Bone marrow (tissue), 2 donors: ENCODE measurements at places on chromosomes 4 and X.

DNA sequence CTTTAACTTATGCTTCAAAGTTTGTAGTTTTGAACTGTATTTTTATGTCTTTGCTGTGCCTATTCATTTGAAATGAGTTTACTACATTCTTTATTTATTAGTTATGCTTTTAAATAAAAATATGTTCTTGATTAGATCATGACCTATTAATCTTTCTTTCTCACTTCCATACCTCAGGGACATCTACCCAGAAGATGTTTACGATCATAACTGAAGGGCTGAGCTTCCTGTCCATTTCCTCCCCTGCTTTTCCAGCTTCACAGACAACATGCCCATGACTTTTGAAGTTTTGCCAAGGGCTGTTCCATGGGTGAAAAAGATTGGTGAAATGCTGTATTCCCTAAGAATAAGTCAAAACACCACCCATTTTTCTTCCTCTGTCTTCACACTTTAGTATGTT is 99.7 kb upstream of the DDIT4L start:
- no peak for DNase-seq

GRCh38 chr4:30828264-30828926 is 108.2 kb downstream of the PCDH7 start:
- DNase-seq: no peak

DNA sequence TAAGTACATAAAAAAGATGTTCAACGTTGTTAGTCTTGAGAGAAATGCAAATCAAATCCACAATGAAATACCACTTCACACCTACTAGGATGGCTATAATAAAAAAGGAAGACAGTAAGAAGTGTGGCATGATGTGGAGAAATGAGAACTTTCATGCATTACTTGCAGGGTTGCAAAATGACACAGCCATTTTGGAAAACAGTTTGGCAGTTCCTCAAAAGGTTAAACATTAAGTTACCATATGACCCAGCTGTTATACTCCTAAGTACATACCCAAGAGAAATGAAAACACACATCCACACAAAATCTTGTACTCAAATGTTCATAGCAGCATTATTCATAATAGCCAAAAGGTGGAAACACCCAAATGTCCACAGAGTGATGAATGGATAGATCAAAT is 25.8 kb upstream of the LIMCH1 start:
- no peak for DNase-seq

GRCh38 chrX:29903360-29903759 is 312.0 kb upstream of the MAGEB2 start:
- no peak for DNase-seq

DNA sequence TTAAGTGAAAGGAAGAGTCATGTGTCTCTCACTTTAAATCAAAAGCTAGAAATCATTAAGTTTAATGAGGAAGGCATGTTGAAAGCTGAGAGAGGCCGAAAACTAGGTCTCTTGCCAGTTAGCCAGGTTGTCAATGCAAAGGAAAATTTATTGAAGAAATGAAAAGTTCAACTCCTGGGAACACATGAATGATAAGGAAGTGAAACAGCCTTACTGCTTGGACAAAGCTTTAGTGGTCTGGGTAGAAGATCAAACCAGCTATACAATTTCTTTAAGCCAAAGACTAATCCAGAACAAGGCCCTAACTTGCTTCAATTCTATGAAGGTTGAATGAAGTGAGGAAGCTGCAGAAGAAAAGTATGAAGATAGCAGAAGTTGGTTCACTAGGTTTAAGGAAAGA is 24.9 kb downstream of the RHOH start:
- DNase-seq: no peak

GRCh38 chrX:42094218-42094617 is 170.9 kb upstream of the CASK start:
- no peak for DNase-seq

- DNase-seq: no peak
Observed at GRCh38 chr4:167196344-167197012, 37.8 kb downstream of the SPOCK3 start.

DNA sequence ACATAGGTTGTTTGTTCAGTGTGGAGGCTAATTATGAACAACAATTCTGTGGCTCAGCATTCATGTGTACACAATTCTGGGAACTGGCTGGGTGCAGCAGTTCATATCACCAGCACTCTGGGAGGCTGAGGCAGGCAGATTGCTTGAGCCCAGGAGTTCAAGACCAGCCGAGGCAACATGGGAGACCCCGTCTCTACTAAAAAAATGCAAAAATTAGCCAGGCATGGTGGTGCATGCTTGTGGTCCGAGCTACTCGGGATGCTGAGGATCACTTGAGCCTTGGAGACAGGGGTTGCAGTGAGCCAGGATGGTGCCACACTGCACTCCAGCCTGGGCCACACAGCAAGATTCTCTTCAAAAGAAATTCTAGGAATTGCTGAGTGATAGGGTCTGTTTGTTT is 4.5 kb upstream of the PPP2R2C start:
- no peak for DNase-seq

- DNase-seq: no peak
Observed at GRCh38 chrX:29634516-29634915, 580.8 kb upstream of the MAGEB2 start.

DNA sequence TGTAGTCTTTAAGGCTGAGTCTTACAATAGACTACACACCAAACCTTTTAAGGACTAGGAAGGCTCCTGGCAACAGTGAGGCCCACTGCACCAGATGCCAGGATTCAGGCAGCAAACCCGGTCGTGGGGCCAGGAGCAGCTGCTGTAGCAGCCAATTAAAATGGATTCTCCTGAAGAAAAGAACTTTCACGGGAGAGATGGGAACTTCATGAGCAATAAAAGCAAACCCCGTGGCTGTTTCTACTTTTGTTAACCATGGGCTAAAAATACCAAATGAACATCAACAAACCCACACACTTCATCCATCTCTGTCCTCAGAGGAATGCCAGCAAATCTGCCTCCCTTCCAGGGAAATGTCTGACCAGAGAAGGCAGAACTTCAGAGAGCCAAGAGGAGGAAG is 101.4 kb downstream of the BTC start:
- no peak for DNase-seq

DNA sequence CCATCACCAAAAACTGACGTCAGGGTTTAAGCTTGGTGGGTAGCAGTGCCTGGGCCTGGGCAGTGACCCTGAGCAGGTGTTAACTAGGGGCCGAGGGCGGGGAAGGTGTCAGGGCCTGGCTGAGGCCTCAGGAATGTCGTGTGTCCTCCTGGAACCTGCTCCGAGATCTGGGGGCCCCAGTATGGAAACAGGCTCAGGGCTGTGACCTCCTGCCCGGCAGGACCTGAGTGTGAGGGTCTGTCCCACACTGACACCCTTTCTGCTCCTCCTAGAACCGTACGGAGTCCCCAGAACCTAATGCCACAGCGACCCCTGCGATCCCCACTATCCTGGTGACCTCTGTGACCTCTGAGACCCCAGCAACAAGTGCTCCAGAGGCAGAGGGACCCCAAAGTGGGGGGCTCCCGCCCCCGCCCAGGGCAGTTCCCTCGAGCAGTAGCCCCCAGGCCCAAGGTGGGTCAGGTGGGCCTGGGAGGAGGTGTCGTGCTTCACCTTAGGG is 741 bp downstream of the HGFAC start:
- no peak for DNase-seq

GRCh38 chr4:26020083-26020668 is 106.2 kb downstream of the SMIM20 start:
- no peak for DNase-seq

- no peak for DNase-seq
Observed at GRCh38 chr4:25970226-25970675, 56.2 kb downstream of the SMIM20 start.

GRCh38 chrX:2283111-2283859 is 217.5 kb downstream of the DHRSX start:
- no peak for DNase-seq

GRCh38 chr4:183430317-183430993 is 14.0 kb upstream of the CDKN2AIP start:
- no peak for DNase-seq

GRCh38 chr4:3122081-3122563 is 47.6 kb downstream of the HTT start:
- DNase-seq: no peak

GRCh38 chr4:8651661-8652180 is 59.2 kb downstream of the CPZ start:
- no peak for DNase-seq

- DNase-seq: no peak
Observed at GRCh38 chrX:19705196-19705769, 182.1 kb downstream of the SH3KBP1 start.

GRCh38 chr4:144899393-144899792 is 198.6 kb downstream of the ANAPC10 start:
- DNase-seq: no peak

DNA sequence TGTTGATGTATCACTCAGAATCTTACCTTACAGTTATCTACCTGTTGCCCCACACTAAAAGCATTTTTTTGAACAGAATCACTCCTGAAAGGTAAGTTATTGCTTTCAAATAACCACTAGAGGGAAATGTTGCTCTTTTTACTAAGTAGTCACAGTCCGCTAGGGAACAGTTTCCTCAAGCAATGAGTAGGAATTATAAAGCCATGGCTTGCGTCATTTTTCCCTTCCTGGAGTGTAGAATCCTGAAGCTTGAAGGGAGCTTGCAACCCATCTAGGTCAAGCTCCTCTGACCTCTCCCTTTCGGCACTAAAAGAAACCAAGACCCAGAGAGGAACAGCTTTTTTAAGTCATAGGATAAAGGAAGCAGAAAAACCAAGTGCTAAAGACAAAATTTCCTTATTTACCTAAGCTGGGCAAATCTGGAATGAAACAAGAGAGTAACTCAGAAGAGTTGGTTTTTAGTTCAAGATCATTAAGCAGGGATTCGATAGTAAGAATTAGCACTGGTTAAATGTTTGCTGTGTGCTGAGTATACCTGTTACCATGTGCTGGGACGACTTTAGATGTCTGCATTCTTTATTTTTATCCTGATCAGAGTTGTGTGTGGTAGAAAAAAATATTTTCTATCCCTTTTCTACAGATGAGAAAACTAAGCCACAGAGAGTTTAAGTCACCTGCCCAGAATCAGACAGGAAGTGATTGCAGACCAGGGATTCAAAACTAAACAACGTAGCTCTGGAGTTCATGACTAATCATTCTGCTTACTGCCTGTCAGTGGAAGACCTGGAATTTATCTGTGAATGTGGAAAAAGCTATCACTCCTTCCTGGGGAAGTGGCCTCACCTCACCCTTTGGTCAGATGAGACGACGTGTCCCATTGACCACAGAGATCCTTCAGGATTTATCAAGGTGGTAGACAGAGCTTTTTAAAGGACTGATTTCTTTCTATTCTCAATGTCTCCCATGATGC is 631.5 kb downstream of the RAB28 start:
- no peak for DNase-seq

- no peak for DNase-seq
Observed at GRCh38 chrX:136211766-136212556, 39.2 kb downstream of the MAP7D3 start.

DNA sequence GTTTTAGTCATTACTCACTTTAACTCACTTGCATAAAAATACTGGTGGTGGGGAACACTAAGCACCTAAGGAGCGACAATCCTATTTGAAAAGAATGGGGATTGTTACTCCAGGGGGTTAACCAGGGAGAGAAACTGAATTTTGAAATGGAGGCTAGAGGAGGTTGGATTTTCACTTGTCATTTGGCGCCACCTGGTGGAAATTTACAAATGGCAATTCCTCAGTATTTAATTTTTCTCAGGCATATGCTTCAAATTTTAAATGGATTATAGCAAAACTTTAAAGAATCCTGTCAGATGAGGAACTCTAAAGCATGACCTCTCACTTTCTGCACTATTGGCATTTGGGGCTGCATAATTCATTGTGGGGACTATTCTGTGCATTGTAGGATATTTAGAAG is 2.7 kb upstream of the GEMIN8 start:
- DNase-seq: no peak
